ENCODE measurements at places on chromosomes 5 and 9.

GRCh38 chr5:6868171-6868570 is 154.9 kb downstream of the TENT4A start:
- DNase-seq: no peak

DNA sequence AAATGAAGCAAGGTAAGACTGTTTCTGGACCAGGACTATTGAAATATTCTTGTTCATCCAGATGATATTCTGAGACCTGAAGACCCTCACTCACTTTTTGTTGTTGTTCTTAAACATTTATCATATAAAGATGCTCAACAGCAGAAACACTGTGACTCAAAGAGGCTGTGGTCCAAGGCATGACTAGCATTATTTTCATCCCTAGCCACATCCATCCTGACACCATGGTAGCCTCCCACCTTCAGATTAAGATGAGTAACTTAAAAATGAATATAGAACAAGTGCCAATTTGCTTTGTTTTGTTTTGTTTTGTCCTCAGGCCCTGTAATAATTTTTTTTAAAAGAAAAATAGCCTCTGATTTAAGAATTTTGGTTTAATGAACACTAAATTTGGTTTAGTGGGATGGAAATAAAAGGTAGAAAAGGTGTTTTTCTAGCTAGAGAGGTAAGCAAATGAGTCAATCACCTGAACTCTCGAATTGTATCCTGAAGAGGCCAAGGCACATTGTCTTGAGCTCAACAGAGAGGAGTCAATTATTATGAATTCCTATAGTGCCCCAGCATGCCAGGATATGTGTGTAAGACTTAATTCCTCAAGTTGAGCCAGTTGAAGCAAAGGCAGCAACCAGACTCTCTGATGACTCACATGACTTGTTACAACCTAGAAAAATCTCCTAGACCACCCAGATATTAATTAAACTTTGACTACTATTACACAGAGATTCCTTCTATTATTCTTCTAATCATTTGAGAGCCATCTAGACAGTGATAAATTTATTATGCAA is 380.1 kb upstream of the TUSC1 start:
- DNase-seq: no peak

- DNase-seq: peak; percentile 68
Measured at GRCh38 chr5:80487829-80488721, at the start of gene FAM151B. Gene FAM151B (plus strand): TSS chr5:80488100. CDS start chr5:80488124, 24 bp downstream.

DNA sequence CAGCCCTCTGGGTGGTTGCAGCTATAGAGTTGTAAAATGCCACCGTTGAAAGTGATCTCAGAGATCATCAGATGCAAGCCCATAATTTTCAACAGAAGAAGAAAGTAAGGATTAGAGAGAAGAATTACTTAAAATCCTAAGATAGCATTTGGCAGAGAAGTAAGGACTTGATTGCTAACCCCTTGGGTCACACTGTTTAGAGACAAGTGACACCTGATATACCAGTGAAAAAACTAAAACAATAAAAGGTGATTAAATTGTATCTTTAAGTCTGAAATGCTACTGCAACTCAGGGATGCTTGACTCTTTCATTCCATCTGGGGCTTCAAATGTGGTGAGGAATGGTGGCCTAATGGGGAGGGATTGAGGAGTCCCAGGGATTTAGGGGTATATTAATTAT is 280.9 kb upstream of the PANK3 start:
- DNase-seq: no peak

- DNase-seq: no peak
Measured at GRCh38 chr9:77543131-77543822, 104.8 kb downstream of the GNA14 start.

DNA sequence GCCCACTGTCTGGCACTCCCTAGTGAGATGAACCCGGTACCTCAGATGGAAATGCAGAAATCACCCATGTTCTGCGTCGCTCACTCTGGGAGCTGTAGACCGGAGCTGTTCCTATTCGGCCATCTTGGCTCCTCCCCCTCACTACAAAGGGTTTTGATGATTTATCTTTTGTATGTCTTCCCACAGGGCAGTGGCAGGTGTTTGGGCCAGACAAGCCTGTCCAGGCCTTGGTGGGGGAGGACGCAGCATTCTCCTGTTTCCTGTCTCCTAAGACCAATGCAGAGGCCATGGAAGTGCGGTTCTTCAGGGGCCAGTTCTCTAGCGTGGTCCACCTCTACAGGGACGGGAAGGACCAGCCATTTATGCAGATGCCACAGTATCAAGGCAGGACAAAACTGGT is 9.4 kb downstream of the BTNL8 start:
- DNase-seq: no peak

DNA sequence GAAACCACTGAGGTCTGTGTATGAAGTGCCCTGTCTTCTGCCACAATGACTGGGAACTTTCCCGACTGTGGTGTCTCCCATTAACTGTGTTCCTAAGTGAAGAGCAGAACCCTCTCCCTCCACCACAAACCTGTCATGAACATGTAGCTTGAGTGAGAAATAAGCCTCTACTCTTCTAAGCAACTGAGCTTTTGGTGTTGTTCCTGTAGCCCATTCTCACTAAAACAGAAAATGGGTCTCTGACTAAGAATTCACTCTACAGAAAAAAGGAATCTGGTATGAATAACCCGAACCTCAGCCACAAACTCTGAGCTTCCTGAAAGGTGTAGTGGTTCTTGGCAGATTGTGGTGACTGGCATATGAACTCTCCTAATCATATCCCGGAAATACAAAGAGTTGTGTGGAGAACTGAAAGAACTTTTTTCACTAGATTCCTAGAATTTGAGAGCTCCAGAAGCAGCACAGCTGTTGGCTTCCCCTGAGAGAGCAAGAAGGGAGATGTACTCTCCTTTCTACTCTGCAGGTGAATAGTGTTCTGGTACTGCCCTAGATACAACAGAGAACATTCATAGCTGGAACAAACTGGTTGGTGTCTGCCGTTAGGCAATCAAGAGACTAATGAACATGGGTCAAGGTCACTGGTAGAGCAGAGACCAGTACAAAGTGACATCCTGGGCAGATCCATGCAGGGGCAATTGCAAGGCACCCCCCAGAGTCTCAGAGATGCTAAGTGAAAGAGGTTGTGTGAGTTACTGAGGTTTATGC is 283.8 kb downstream of the PDE4D start:
- DNase-seq: no peak

DNA sequence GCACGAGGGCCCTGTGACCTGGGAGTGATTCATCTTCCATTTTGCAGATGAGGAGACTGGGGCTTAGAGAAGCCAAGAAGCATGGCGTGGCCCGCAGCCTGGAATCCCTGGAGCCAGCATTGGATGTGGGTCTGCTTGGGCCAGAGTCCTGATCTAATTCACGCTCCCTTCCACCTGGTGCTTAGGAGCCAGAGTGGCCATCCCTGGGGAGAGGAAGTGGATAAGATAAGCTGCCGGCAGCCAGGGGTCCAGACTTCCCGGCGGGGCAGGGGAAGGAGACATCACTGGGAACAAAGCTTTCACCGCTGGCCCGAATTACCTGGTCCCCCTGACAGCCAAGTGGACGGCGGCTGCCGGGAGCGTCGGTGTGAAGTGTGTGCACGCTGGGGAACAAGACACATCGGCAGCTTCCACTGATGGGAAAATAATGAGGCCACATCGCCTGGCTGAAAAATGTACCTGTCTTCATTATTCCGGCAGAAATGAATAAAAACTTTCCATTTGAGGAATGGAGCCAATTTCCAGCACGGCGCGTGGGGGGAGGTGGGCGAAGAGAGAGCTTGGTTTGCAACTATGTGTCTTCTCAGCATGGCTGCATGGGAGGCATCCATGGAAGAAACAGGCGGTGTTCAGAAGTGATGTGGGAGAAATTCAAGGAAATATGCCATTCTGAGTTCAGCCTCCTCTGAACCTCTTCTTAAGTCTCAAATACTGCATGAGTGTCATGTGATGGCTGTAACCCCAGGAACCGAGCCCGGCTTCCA is 78.5 kb downstream of the OLFM1 start:
- no peak for DNase-seq

DNA sequence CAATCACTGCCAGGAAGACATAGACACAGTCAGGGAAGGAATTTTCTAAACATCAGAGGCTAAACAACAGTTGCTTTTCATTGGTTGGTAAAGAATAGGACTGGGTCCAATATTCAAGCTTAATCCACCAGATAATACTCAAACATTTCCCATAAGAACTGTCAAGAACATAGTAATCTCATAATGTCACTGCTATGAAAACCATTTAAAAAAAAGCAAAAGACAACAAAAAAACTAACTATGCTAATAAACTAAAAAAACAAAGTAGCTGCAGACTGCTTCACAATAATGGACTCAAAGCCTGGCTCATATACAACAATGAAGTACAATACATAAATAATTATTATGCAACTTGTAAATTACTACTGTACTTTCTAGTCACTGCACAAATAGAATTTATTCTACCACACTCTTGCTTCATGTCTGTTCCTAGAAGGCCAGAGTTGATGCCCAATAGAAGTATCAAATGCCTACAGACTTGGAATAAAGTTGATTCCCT is 148.7 kb downstream of the MLLT3 start:
- DNase-seq: no peak

GRCh38 chr5:159781626-159782157 is 134.6 kb upstream of the ADRA1B start:
- no peak for DNase-seq

- DNase-seq: no peak
Measured at GRCh38 chr9:122053567-122054350, 39.3 kb downstream of the TTLL11 start.

GRCh38 chr5:81247441-81247972 is 14.4 kb downstream of the CKMT2 start:
- no peak for DNase-seq

DNA sequence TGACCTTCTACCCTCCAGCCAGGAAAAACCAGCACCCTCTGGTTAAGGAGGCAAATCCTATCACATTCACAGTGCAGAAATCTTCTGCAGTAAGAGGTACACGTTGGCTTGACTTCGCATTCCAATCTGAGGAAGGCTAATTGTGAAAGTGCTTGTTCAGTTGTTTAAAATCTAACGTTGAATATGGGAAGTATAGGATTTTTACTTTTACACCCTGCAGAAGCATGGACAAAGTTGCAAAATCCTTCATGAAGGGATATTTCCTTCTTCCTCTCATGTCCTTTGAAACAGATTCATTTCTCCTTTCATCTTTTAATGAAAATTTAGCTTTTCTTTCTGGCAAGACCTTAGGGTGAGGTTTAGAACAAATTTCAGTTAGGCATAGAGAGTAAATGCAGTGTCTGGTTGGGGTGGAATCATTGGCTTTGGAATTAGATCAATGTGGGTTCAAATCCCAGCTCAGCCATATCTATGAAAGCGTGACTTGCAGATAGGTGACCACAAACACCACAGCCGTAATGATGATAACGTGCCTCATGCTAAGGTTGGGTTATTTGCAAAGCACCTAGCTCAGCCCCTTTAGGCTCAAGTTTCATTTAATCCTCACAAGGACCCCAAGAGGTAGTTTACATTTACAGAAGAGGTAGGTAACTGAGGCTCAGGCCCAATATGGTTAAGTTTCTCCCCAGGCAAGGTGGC is 42.2 kb upstream of the C5orf58 start:
- no peak for DNase-seq

- DNase-seq: no peak
Measured at GRCh38 chr5:79509244-79509885, 4.6 kb downstream of the HOMER1 start.

DNA sequence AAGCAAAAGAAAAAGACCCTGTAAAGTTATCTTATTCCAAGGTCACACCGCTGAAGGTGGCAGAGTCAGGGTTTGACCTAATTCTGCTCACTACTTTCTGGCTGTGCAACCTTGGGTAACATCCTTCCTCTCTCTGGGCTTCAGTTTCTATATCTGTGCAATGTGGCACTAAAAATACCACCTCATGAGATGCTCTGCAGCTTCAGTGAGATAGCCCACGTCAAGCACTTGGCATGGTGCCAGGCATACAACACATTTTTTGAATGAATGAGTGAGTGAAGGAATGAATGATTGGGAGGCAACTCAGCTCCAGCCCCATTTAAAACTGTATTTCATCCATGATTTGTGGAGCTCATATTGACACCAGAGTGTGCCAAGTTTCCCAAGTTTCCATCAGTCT is 62.3 kb downstream of the FOXI1 start:
- no peak for DNase-seq

DNA sequence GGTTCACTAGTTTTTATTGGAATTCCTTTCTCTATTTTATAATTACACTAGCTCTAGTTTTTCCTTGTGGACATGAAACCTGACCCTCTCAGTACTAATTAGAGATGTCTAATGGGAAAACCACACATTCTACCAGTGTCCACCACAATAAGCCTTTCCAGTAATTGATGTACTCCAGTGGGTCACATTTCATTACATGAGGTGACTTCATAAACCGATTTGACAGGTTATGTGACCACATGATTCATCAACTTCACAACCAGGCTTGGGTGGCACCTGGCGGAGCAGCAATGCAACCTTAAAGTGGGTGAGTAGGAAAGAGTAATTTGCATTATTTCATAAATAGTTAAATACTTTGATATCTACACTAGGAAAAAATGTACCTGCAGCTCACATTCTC is 284.2 kb upstream of the ADAMTS16 start:
- DNase-seq: no peak

DNA sequence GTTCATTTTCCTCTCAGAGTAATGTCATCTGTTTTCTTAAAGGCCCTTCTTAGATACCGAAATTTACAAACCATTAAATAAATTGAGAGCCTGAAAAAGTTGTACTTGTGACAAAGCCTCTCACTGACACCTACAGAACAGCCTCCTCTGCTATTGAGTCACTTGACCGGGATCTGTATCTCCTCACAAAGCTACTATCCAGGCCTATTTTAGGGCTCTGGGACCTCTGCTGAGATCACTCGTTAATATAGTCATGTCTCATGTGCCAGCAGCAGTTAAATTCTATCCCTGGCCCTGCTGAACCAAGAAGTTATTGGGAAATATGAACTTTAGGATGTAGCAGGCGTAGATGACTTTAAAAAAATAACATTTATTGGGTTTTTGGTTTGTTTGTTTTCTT is 31.1 kb downstream of the FBXO38 start:
- no peak for DNase-seq

- DNase-seq: no peak
Measured at GRCh38 chr9:127690735-127691134, 16.1 kb upstream of the CFAP157 start.

DNA sequence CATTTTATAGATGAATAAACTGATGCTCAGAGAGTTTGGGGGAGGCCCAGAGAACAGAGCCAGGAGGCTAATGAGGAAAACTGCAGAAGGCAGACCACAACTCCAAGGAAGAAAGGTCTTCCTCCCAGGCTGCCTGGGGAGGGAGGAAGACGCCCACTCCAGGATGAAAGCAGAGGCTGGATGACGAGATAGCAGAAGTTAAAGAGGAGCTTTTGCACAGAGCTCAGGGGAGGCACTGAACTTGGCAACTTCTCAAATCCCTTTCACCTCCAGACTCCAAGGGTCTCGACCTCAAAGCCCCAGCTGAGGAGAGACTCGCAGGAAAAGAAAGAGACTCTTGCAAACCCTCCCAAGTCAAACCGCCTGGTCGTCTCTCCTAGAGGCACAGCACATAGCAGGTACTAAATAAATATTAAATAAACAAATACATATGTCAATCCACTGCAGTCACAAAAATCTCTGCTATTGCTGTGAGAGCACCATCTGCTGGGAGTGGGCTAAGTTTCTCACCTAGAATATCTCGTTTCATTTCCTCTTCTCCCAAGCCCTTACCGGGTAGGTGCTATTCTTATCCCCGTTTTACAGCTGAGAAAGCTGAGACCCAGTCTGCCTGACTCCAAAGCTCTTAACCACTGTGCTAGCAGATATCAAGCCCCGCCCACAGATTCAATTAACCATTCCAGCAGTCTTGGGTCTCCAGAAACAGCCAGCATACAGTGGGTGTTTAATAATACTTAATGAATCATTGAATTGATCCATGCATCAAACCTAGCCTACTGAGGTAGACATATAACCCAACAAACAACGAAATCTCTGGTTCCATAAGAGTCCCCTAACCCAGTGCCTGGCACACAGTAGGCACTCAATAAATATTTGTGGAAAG is 97.8 kb upstream of the HAND1 start:
- no peak for DNase-seq
